Bronchial epithelial cell (primary cell): ENCODE measurements at places on chromosomes 6 and 20. TPM values are rescaled to one million over a fixed set of nuclear protein-coding genes. Genes with fewer than 3 reads are reported as not detected.
A peak's percentile ranks its signal among the peaks of the same experiment; 100 is the strongest.

GRCh38 chr20:41587523-41587922 lies 30.7 kb downstream of the CHD6 start:
- no peak for DNase-seq

Gene CD93
- total RNA-seq: under 0.01 and 0.13 TPM in 2 replicates

Gene HLA-A
- total RNA-seq: 268 and 707 TPM in 2 replicates

DNA sequence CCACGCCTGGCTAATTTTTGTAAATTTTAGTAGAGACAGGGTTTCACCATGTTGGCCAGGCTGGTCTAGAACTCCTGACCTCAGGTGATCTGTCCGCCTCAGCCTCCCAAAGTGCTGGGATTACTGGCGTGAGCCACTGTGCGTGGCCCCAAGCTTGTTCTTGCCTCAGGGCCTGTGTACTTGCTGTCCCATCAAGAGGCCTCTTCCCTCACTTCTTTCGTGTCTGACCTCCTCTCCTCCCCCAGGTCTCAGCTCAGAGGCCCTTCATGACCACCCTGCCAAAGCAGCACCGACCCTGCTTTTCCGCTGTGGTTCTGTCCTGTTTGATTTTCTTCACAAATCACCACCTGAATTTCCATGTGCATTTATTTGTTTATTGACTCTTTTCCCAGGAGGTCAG lies 10.5 kb upstream of the UBE2V1 start:
- no peak for DNase-seq

DNA sequence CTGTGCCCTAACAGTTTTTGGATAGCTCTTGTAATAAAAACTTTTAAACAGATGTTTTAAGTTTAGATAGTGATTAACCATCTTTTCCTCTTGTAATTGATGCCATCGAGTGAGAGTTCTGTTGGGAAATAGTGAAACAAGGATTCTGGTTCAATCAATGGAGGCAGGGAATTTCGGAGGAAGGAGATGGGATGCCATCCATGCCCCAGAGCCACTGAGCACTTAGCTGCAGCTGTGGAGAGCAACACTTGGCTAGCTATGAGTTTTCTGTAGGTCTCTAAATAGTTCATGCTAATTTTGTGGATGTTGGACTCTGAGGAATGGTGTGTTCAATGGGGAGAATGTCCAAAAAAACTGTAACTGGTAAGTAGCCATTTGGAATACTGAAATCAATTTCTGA lies 16.7 kb downstream of the CBFA2T2 start:
- DNase-seq: no peak

GRCh38 chr6:80170433-80170832 lies 64.0 kb downstream of the BCKDHB start:
- DNase-seq: no peak

Gene MLN
- total RNA-seq: not detected in 2 replicates

DNA sequence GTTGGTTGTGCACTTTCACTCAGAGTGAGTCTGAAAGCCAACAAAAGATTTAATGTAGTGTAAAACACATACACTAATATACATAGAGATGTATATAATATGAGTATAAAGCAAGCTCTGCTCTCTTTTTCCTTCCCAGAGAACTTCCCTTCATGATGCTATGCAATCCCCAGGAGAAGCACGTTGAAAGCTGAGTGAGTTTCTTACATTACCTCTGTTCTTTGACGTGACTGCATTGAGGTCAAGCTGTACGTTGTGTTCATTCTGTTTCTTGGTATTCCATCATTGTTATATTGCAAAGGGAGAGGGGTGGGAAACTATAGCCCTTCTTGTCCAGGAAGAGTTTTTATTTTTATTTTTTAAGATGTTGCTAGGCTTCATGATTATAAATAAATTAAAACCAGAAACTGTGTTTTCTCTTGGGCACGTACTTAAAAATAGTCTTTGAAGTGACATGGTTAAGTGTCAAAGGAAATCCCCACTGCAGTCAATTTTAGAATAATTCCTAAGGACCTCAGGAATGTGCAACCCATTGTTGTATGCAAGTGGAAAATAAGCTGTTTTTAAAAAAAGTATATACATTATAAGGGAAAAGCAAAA lies 651.0 kb downstream of the CD109 start:
- no peak for DNase-seq

Gene ADAM33
- total RNA-seq: under 0.01 and 0.53 TPM in 2 replicates

DNA sequence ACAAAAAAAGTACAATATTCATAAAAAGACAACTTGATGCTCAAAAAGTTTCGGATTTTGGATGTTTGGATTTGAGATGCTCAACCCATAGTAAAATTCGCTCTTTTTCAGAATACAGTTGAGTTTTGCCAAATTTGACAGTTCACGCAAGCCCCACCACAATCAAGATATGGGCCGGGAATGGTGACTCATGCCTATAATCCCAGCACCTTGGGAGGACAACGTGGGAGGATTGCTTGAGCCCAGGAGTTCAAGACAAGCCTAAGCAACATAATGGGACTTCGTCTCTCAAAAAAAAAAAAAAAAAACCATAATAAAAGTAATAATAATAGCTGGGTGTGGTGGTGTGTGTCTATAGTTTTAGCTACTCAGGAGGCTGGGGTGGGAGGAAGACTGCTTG lies 51.3 kb downstream of the PHF20 start:
- no peak for DNase-seq

Gene SKIC2
- total RNA-seq: 44.8 and 48.0 TPM in 2 replicates

Gene OOEP
- total RNA-seq: not detected in 2 replicates

- no peak for DNase-seq
Measured at GRCh38 chr6:10668126-10668917, 26.1 kb downstream of the C6orf52 start.

DNA sequence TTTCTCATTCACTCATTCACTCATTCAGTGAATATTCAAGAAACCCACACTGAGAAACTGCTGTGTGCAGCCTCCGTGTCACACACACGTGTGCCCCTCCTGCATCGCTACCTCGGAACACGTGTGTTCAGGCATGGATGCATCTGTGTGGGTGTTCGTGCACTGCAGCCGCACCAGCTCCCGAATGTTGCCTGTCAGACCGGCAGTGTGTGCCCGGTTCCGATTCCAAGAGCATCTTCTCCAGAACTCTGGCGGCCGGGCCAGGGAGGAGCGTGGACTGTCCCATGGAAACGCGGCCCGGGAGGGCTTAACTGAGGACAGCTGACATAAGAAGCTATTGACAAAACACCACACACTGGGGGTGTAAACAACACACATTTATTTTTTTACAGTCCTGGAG lies 216.0 kb downstream of the DLL1 start:
- no peak for DNase-seq

DNA sequence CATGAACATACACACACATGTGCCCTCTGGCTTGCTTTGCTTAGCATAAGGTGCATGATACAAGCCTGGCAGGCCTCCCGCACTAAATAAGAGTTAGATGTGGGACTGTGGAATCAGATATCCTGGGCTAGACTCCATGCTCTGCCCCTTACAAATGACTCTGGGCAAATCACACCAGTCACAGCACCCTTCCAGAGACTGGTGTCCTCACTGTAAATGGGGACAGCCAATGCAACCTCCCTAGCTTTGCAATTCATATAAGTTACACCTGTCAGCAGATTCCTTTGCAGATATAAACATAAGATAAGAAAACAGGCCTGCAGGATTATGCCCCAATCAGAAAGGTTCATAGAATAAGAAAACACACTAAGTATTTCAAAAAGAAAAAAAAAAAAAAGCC lies 174.1 kb downstream of the PTPRT start:
- no peak for DNase-seq

Gene TNFRSF21
- total RNA-seq: 39.9 and 42.4 TPM in 2 replicates

GRCh38 chr6:79570129-79571029 lies 33.1 kb upstream of the LCA5 start:
- peak; percentile 74 for DNase-seq

- DNase-seq: no peak
Measured at GRCh38 chr6:42201382-42201781, 6.6 kb upstream of the GUCA1B start.

Gene LY6G5C
- total RNA-seq: 0.13 TPM in 1 of 2 replicates, not detected in the other

DNA sequence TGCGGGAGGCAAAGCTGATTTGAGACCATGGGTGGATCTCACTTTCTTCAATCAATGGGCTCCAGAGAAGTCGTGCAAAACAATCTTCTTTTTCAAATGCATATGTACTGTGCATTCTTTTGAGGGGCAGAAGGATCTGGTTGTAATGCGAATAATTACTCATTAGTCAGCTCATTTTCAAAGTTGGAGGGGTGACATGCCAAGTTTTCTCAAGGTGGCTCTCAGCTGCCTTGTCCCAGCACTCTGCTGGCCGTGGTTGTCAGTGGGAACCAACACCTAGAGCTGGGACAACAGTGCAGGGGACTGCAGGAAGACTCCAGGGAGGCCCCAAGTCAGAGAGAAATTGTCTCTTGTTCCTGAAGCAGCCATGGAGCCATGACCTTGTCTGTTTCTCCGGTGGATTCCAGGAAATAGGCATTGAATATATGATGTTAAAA lies 25.3 kb downstream of the MYT1 start:
- no peak for DNase-seq

Gene CGA
- not detected in 2 replicates for total RNA-seq

DNA sequence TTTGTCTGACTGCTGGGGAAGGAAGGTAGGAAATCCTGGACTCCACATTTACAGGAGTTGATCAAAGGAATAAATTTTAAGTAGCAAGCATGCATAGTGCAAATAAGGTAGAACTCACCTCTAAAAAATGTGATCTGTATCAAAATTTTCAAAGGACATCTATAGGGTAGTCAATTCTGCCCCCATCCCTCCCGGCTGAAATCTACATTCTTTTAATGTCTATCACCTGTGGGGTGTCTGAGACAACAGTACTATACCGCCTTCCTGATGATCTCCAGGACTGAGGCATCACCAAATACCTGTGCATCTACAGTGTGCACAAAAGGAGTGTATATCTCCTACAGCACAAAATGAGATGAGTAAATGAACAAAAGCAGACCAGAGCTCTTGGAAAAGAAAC lies 19.9 kb downstream of the CPNE1 start:
- DNase-seq: no peak

GRCh38 chr6:107972413-107973096 lies 14.5 kb upstream of the SEC63 start:
- no peak for DNase-seq

GRCh38 chr6:137000825-137001224 lies 43.9 kb downstream of the IL20RA start:
- peak; percentile 95 for DNase-seq

Gene RSPH9
- under 0.01 and 0.13 TPM in 2 replicates for total RNA-seq

- DNase-seq: peak; percentile 86
Measured at GRCh38 chr6:106546261-106546690, 83.0 kb downstream of the RTN4IP1 start.

Gene XKR7
- not detected in 2 replicates for total RNA-seq

DNA sequence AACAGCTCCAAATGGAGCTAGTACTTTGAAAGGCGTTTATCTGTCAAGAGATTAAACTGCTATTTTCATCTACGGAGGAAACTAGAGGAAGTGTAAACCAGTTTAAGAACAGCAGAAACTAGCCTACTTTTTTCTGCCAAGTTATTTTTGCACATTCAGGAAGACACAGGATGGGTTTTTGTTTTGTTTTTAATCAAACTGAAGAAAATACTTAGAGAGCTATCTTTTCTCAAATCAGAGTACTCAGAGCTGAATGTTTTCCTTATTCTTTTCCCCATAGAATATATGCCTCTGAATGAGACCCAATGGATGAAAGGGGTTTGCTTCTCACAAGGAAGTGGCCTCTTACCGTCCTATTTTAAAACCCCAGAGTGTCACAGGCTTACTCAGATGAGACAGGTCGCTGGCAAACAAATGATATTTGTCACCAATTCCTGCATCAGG lies 538.5 kb downstream of the CD83 start:
- DNase-seq: no peak

Gene CRISP3
- under 0.01 and 2.4 TPM in 2 replicates for total RNA-seq

GRCh38 chr20:17602493-17602892 lies 32.6 kb downstream of the DSTN start:
- no peak for DNase-seq

Gene C2
- 0.26 and 0.53 TPM in 2 replicates for total RNA-seq

Gene TRIM15
- not detected in 2 replicates for total RNA-seq

DNA sequence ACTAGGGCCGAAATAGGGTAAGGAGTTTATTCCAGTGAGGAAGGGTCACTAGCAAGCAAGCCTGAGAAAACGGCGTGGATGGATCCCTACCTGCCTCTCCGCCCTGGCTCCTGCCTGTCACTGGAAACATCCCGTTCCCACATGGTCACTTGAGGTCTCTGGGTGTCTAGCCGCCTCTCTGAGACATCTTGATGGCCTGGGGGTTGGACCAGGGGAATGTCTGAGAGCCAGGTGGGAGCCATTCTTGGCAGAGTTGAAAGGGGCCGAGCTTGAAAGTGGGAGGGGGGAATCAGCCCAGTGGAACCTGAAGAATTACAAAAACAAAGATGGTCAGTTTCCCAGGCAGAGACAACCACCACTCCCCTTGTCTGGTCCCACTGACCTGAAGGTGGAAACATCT lies 961 bp downstream of the CCHCR1 start:
- no peak for DNase-seq

- DNase-seq: no peak
Measured at GRCh38 chr20:50481741-50482140, 28.4 kb upstream of the PTPN1 start.

Gene GHRH
- not detected in 2 replicates for total RNA-seq

Gene SLPI
- total RNA-seq: 854 and 2,253 TPM in 2 replicates

Gene TRERF1
- total RNA-seq: 1.4 and 1.8 TPM in 2 replicates

Gene GLP1R
- not detected in 2 replicates for total RNA-seq

DNA sequence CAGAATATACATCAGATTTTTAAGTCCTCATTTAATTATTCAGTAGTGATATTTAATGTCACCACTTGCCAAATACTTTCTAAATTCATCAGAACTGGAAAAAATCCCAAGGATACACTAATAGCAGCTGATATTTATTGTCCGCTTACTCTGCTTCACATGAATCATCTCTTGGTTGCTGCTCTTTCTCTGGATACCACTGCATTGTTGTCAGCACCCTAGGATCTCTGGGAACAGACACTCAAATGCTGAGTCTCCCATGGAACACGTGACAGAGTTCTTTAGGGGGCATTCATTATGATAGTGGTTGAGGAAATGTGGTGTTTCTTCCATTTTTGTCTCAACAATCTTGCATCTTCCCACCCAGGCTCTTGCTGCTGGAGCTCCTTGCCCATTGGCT lies 318.0 kb downstream of the RFPL4B start:
- no peak for DNase-seq

DNA sequence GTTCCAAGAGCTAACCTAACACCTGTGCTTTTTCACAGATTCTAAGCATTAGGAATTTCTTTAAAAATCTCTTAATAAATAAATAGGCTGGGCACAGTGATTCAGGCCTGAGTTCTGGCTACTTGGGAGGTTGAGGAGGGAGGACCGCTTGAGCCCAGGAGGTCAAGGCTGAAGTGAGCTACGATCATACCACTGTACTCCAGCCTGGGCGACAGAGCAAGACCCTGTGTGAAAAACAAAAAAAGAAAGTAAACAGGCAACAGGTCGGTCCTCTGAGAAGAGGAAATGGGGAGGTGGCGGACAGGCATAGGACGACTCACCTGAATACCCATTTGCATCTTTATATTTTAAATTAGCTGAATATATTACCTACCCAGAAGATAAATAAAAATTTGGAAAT lies 26.5 kb downstream of the GMDS start:
- no peak for DNase-seq

Gene ERVFRD-1
- total RNA-seq: not detected in 2 replicates

Gene PROKR2
- total RNA-seq: not detected in 2 replicates
